AG10803 (cell line): ENCODE measurements at places on chromosomes 12 and 14.
A peak's percentile ranks its signal among the peaks of the same experiment; 100 is the strongest.

GRCh38 chr14:65238456-65238855, 136.1 kb upstream of the MAX start:
- DNase-seq: peak; percentile 94

DNA sequence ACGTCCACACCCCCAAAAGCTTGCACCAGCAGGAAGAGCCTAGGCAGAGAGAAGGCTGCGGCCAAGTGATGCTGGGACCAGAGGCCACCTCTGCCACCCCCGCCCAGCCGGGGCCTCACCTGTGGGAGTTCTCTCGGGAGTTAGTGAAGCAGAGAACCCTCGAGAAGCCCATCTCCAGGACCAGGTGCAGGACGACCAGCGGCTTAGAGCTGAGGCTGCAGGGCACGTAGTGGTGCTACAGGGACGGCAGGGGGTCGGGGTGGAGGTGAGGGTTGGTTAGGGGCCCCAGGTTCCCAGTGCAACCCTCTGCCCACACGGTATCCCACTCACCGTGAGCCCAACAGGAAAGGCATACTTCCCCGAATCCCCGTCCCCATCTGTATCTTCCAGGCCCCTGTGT, 3.6 kb downstream of the DDX51 start:
- no peak for DNase-seq

DNA sequence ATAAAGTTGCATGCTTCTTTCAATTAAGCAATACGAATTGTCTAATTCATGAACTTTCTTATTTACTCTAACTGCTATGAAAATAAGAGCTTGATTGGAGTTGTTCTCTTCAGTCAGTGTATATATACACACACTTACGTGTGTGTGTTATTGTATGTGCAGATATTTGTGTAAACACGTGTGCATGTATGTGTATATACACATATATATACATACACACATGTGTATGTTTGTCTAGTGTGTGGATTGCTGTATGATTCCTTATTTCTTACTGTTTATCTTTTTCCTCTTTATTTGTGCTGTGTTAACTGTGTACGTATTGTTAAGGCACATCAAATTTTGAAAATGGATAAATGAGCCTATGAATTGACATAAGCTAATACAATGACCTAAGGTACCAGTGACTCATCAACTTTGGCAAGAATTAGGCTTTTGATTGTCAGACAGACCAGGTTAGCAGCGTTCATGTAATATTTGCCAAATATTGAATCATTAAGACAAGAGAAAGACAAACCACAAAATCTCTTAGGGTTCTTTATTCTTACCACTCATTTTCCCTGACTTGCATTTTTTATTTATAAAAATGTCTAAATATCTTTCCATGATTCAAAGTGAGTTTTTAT, 423.9 kb downstream of the SOX5 start:
- DNase-seq: no peak

- DNase-seq: peak; percentile 50
Observed at GRCh38 chr12:2583091-2583497, 211.7 kb upstream of the FKBP4 start.

DNA sequence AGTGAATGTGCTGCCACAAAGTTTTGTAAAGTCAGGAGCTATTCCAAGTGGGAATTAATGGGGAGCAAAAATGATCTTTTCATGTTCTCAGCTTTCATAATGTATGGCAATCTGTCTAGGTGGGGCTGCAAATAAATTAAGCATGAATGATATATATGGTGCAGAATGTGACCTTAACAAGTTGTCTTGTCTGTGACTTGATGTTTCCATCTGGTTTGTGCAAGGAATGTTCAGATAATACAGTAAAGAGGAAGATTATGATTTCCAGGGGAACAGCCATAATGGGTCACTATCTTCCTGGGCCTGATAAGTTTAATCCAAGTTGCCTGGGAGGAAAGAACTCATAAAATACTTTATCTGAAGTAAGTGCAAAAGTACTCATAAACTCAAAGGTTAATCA, 1815.8 kb upstream of the FLRT2 start:
- no peak for DNase-seq
